ENCODE measurements at places on chromosomes 3 and 15.

- no peak for DNase-seq
These were observed 249.1 kb downstream of the TBL1XR1 start for GRCh38 chr3:176948151-176948550.

GRCh38 chr3:178709051-178709450 lies 172.8 kb downstream of the KCNMB2 start:
- DNase-seq, result no peak

- no peak for DNase-seq
These were observed 221.2 kb downstream of the THRB start for GRCh38 chr3:24273491-24273890.

- DNase-seq, result peak; percentile 51
These were observed 166.2 kb upstream of the TGFBR2 start for GRCh38 chr3:30440147-30440604.

GRCh38 chr3:76034649-76035048 lies 249.3 kb upstream of the ZNF717 start:
- DNase-seq, result no peak

GRCh38 chr3:4162096-4162495 lies 141.1 kb upstream of the SETMAR start:
- no peak for DNase-seq

GRCh38 chr3:143471705-143472104 lies 352.1 kb downstream of the CHST2 start:
- no peak for DNase-seq
